ENCODE measurements at places on chromosomes 11 and 22. TPM values are rescaled to one million over a fixed set of nuclear protein-coding genes. Genes with fewer than 3 reads are reported as not detected.
A peak's percentile ranks its signal among the peaks of the same experiment; 100 is the strongest.

WNT11 gene
- total RNA-seq: not detected

GRCh38 chr11:94932503-94932902 is 40.9 kb downstream of the CWC15 start:
- peak; percentile 19 for DNase-seq

DLG2 gene
- 1.7 TPM for total RNA-seq

DNA sequence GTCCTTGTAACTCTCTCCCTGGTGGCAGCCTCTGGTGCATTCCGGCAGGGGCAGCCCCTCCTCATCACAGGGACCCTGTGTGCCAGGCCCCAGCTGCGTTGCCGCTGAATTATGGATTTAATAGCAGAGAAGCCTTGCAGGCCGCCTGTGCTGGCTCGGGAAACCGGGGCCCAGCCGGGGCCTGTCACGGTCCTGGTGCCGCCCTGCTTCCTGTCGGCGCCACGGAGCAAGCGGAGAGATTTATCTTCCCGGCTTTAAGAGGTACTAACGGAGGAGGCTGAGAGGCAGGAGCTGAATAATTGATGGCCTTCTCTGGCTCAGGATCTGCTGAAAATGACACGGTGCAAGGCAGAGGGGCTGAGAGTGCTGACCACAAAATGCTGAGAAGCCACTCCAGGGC is 54.0 kb upstream of the CCDC188 start:
- DNase-seq: peak; percentile 28

DNA sequence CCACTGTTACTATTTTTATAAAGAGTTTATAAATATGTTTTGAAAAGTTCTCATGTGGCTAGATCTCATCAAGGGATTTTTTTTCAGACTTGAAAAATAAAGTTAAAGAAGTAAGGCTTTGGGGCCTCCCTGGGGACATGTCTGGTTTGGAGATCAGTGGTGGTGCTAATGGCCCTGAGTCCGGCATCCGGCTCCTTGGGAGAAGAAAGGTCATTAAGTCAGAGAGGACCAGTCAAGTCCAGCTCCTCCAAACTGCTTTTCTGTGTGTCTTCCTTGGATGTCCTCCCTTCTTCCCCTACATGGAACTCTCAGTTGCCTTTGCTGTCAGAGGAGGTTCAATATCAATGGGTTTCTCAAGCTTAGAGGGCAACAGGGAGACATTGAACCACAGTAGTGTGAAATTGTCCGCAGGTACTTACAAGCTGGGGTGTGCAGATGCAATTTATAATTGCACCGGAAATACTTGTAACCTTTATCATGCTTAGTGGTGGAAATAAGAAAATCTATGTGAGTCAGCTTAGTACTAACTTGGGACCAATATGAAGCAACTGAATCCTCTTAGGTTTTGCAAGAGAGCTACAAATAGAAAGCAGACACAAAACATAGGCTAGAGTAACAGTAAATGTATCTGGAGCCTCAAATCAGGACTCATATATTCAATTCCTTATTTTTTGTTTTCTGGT is 144.3 kb downstream of the TEAD1 start:
- peak; percentile 91 for DNase-seq

- peak; percentile 86 for DNase-seq
Observed at GRCh38 chr11:46658259-46658658, 40.9 kb downstream of the ATG13 start.

GRCh38 chr22:24054356-24054755 is 43.3 kb downstream of the CABIN1 start:
- peak; percentile 50 for DNase-seq

UBQLNL gene
- total RNA-seq: 0.32 TPM

DNA sequence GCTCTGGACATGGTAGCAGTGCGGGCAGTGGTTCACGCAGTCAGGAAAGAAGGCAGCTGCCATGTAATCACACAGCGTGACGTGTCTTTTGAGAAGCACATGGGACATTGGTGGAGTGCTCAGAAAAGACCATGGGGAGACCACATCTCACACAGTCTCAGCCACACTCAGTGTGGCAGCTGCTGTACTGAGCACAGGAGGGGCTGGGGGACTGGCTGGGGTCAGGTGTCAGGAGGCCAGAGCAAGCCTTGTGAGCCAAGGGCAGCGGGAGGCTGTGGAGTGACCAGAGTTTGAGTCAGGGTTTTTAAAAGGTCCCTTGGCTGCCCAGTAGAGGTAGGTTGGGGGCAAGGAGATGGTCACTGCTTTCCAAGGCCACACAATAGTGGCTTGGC is 18.5 kb downstream of the CLDN5 start:
- no peak for DNase-seq

DNA sequence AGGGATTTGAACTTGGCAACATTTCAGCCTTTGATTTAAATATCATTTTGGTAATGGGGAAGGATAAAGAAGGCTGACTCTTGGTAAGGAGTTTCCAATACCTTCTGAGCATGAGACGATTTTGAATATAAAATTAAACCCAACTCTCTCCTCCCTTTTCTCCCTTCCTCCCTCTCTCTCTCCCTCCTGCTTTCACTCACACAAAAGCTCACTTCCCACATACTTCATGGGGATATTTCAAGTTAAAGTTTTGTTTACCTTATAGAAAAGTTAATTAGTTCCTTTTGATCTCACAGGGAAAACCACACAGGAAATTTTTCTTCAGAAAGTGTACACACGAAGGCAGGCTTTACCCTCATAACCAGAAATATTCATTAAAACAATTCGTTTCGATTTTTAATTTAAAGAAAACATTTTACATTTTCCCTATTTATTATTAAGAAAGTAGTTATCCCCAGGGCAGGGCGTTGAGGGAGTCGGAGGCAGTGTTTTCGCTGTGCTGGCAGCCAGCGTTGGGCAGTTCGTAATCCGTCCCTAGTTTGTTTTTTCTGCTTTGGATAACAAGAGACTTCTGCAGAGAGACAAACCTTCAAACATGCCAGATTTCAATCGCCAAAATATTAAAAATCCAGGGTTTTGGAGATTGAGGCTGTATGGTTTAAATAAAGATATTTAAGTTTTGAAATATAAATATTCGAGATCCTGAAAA is 25.3 kb upstream of the ALX4 start:
- no peak for DNase-seq

GRCh38 chr11:61773356-61773755 is 19.0 kb downstream of the TMEM258 start:
- no peak for DNase-seq

KCNJ5 gene
- total RNA-seq: not detected

DNA sequence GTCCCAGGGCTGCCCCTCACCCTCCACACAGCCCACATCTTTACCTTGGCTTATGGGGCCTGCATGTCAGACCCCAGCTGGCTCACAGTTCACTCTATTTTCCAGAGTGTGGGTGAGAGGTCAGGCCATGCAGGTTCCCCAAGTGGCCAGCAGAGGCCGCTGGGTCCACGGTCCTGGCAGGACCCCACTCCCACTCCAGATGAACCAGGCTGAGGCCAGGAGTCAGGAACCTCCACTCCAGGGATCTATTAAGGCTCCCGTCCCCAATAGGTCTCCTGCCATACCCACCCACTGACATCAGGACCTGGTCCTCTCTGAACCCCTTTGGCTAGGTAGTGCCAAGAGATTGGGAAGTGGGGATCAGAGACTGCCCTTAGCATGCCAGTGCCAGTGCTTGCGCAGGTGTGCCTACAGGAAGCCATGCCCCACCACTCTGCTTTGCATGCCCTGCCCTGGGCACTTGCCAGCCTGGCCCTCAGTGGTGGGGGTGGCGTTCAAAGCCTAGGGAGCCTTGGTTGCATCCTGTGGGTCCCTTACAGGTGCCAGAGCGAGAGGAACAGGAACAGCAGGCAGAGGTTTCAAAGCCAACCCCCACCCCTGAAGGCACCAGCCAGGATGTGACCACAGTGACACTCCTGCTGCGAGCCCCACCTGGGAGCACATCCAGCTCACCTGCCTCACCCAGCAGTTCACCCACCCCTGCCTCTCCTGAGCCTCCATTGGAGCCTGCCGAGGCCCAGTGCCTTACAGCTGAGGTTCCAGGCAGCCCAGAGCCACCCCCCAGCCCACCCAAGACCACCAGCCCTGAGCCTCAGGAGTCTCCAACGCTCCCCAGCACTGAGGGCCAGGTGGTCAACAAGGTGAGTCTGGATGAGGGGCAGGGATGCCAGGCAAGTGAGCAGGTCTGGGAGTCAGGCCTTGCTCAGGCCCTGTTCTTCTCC is 8.3 kb downstream of the SMTN start:
- DNase-seq: peak; percentile 64

- DNase-seq: peak; percentile 21
Observed at GRCh38 chr11:81907996-81908395, 825.7 kb downstream of the FAM181B start.

DNA sequence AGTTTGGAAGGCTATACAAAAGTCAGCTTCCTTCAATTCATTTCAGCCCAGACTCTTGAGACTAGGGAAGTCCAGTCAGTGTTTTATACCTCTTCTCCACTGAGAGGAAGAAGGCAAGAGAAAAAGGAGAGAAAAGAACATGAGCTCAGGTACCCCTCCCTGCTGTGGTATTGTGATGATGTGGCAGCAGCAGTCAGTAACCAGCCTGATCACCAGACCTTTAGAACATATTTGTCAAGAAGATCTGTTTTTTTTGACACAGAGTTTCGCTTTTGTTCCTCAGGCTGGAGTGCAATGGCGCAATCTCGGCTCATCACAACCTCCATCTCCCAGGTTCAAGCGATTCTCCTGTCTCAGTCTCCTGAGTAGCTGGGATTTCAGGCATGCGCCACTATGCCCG is 21.2 kb upstream of the RPS13 start:
- no peak for DNase-seq

DNA sequence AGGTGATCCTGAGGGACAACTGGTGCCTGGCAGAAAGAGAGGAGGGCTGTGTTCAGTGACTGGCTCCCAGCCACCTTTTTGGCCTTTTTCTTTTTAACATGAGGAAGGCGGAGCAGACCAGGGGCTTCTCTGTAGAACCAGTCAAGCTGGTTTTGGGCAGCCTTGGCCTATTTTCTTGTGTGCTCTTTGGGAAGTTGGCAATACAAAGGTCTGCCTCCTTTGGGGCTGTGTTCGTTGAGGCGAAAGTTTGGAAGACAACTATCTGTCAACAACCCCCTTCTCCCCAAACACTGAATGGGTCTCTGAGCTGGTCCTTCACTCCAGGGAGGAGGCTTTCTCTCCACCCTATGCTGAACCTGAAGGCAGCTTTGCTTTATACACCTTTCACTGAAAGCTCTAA is 8.5 kb downstream of the MARK2 start:
- no peak for DNase-seq

RAB39A gene
- not detected for total RNA-seq

DNA sequence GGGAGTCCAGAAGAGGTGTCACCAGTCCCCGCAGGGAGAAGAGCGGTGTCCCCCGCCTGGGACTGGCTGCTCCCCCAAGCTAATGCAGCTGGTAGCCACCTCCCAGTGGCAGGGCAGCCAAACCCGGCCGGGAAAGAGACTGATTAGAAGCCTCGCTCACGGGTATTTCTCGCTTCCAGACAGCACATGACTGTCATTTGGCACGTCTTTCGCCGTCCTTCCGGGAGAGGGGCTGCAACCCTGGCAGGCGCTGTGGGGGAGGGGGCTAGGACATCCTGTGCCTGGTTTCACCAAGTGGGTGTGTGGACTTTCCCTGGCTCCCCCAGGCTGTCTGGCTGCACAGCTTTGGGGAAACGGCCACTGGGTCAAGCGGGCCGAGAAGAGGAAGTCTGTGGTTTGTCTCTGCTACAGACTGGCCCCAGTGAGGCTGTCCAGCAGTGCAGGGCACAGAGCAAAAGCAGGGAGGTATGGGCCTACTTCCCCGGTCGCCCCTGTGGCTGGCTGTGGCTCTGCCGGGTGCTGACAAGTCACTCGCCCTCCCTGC is 3.8 kb downstream of the CD81 start:
- DNase-seq: peak; percentile 56

GRCh38 chr11:87878373-87878825 is 296.8 kb downstream of the RAB38 start:
- DNase-seq: peak; percentile 74

DNA sequence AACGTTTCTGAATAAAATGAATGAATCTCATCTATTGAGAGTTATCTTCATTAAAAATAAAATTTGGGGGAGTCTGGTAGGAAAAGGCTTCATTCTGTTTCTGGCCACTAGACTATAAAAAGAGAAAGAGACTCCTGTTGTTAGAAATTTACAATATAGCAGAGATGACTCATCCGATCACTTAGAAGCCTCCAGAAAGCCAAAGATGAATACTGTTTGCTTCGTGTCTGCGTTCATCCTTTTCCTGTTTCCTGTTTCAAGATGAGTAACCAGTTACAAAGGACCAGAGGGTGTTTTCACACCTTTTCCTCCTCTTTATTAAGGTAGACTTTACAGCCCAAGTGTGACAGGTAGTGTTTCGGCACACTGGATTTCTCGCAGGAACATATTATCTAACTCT is 1120.7 kb downstream of the LRRC4C start:
- peak; percentile 38 for DNase-seq

DNA sequence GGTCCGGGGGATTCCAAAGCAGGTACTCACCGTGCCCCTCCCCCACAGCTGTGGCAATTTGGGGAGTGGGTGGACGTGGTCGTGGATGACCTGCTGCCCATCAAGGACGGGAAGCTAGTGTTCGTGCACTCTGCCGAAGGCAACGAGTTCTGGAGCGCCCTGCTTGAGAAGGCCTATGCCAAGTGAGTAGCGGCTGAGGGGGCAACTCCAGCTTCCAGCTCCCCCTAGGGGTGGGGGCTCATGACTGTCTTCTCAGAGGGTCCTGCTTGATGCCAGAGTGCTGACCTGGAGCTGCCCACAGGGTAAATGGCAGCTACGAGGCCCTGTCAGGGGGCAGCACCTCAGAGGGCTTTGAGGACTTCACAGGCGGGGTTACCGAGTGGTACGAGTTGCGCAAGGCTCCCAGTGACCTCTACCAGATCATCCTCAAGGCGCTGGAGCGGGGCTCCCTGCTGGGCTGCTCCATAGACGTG is 4.2 kb downstream of the CAPN1 start:
- no peak for DNase-seq

CDC42EP2 gene
- 32.6 TPM for total RNA-seq

ARVCF gene
- total RNA-seq: 4.0 TPM

MOV10L1 gene
- total RNA-seq: not detected

Data from GM23248 (cell line).